ENCODE measurements at places on chromosomes 11 and 22.

GRCh38 chr11:69270941-69271340 lies 23.0 kb upstream of the MYEOV start:
- DNase-seq, result no peak

- DNase-seq, result no peak
Observed at GRCh38 chr11:10663990-10664389, 29.6 kb downstream of the IRAG1 start.

- peak; percentile 82 for DNase-seq
Observed at GRCh38 chr11:94130298-94131046, 1.8 kb downstream of the PANX1 start.

GRCh38 chr22:48137640-48138039 lies 1375.2 kb downstream of the TBC1D22A start:
- no peak for DNase-seq

DNA sequence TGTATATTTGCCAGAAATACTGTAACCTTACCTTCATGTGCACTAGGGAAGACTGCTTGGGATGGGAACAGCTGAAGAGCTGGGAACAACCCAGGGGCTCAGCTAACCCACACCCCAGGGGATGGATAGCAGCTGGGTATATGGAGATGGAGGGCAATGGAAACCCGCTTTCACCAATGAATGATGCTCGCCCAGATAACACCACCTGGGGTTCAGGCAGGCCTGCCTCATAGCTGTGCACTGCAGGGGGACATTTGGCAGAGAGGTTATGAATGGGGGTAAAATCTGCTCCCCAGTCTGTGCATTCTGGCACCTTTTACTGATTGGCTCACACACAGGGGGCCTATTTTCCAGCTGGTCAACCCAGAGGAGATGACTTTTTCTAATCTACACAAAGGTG lies 170.7 kb downstream of the CHST1 start:
- DNase-seq, result no peak

GRCh38 chr22:32476281-32477195 lies 1.9 kb downstream of the FBXO7 start:
- DNase-seq, result no peak

GRCh38 chr22:44127356-44127755 lies 53.4 kb upstream of the PARVG start:
- no peak for DNase-seq

GRCh38 chr11:18575361-18575760 lies 13.2 kb downstream of the UEVLD start:
- no peak for DNase-seq

- no peak for DNase-seq
Observed at GRCh38 chr11:14852571-14853177, 39.4 kb downstream of the CYP2R1 start.

GRCh38 chr22:47151490-47151889 lies 389.0 kb downstream of the TBC1D22A start:
- DNase-seq, result peak; percentile 83

- no peak for DNase-seq
Observed at GRCh38 chr11:126965331-126965730, 35.2 kb downstream of the KIRREL3 start.

- DNase-seq, result peak; percentile 4
Observed at GRCh38 chr11:71542879-71543777, 5.1 kb upstream of the KRTAP5-9 start.

DNA sequence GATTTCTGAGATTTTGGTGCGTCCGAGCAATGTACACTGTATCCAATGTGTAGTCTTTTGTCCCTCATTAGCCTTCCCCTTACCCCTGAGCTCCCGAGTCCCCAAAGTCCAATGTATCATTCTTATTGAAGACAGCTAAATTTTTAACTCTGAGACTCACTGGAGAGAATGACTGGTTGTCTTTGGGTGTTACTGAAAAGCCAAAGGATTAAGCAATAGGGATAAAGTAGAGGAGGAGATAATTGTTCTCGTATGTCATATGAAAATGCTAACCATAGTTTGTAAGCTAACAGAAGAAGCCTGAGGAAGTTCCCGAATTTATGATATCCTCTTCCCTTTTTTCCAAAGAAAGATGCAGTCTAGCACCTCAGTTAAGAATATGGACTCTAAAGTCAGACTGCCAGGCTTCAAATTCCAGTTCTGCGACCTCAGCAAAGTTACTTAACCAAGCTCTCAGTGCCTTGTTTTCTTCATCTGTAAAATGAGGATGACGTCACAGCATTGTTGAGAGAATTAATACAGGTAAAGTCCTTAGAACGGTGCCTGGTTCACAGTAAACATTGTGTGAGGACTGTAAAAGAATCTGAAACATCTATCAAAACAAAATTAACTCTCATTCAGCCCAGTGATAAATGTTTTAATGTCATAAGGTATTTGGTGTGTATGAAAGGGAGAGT lies 1.6 kb upstream of the MSANTD2 start:
- DNase-seq, result no peak

DNA sequence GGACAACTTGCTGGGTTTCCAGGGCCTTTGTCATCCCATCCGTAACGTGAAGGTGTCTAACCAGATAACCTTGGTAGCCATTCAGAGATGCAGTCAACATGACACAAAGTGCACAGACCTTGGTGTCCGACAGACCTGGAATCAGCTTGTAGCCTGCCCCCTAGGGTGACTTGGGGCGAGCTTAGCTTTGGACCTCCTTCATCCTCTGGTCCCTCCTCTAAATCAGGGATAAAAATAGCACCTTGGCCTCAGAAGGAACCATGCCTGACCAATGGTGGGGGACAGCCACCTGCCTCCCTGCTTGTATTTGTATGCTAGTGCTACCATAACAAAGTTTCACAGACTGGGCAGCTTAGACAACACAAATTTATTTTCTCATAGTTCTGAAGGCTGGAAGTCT lies 3.7 kb downstream of the SNRPD3 start:
- no peak for DNase-seq
